ENCODE measurements at places on chromosomes 12 and 14.

GRCh38 chr12:10392394-10392930 lies 2.6 kb upstream of the KLRK1 start:
- DNase-seq: peak; percentile 20

DNA sequence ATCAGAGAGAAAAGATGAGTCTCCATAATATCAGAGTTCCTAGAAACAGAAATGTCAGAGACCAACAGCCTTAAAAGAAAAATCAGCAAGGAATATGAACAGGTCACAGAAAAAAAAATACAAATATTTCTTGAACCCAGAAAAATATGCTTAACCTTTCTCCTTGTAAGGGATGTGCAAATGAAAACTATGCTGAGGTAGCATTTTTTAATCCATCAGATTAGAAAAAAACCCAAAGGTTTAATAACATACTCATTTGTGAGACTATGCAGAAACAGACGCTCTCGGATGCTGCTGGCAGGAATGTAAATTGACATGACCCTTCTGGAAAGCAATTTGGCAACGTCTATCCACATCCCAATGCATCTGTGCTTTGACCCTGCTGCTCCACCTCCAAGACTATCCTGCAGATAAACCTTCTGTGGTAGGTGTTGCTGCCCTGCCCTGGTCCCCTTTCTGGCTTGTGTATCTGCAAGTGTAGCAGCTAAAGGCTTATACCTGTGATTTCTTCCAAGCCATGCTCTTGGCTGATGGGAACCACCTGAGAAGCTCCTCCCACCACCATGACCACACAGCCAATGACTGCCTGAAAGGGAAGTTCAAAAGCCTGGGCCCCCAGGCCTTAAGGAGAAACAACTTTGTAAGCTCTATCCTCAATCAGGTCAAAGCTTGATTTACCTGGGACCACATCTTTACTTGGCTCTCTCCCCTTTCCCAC lies 49.4 kb downstream of the LTBP2 start:
- DNase-seq: no peak

- peak; percentile 75 for DNase-seq
These were observed 841 bp downstream of the CALM1 start for GRCh38 chr14:90397425-90398314.

DNA sequence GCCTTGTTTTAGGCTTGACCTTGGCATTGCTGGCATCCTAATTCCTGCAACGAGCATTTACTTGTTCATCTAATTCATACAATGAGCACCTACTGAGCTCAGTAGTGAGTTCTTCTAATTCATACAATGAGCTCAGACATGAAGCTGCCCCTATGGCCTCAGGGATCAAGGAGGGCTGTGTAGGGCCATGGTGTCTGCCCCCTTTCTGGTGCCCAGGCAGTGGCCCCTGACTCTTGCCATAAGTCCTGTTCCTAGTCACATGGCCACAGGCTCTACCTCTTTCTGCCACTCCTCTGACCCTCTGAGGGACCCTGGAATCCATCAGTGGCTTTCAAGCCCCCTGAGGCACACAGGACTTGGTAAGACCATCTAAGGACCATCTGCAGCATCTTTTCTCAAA lies 148.8 kb downstream of the ZFP36L1 start:
- no peak for DNase-seq

GRCh38 chr12:81992461-81992860 lies 233.3 kb upstream of the PPFIA2 start:
- peak; percentile 1 for DNase-seq

DNA sequence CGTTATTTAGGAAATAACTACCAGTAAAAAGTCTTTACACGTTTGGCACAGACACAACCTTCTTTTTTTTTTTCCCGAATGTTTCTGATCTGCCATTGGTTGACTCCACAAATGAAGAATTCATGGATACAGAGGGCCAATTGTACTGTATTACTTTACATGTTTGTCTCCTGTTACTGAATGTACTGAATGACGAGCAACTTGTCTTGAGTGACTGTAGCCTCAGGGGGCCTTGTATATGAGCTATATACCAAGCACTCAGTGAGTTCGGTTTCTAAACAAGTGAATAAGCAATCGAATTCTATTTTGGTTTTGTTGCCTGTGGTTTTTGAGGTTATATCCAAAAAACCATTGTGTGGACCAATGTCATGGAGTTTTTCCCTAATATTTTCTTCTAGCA lies 480.0 kb upstream of the SYT1 start:
- DNase-seq: no peak

DNA sequence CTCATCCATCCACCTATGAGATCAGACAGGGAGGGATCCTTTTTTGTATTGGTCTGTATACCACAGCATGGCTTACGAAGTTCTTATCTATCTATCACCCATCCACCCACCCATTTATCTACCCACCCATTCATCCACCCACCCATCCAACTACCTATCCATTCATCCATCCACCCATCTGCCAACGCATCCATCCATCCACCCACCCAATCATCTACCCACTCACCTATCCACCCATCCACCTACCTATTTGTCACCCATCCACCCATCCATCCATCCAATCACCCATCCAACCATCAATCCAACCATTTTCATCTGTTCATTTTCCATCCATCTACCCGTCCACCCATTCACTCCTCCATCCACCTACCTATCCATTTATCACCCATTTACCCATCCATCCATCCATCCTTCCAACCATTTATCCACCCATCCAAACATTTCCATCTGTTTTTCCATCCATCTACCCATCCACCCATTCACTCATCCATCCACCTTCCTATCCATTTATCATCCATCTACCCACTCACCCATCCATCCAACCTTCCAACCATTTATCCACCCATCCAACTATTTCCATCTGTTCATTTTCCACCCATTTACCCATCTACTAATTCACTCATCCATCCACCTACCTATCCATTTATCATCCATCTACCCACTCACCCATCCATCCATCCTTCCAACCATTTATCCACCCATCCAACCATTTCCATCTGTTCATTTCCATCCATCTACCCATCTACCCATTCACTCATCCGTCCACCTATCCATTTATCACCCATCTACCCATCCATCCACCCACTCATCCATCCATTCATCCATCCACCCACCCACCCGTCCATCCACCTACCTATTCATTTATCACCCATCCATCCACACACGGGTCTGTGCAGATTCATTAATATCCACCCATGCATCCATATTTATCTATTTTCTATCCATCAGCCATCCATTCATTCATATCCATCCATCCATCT lies 13.3 kb downstream of the SDS start:
- no peak for DNase-seq

GRCh38 chr12:47718531-47718930 lies 6.8 kb downstream of the ENDOU start:
- DNase-seq: no peak

- no peak for DNase-seq
These were observed 565 bp downstream of the CEP83 start for GRCh38 chr12:94458877-94459727.

DNA sequence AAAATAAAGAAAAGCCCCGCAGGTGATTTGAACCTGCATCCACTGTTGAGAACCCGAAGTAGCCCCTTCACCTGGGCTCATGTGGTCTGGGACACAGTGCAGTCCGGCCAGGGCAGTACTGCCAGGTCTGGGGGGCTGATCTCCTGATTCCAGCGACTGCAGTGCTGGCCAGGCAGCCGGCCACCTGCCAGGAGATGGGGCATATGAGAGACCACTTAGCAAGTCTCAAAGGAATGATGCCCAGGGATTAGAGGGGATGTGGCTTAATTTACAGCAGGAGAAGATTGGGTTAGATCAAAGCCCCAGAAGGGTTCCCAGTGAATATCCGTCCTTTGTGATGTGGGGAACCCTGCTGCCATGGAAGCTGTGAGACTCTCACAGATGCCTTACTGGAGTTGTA lies 113.3 kb downstream of the PRMT8 start:
- DNase-seq: no peak

DNA sequence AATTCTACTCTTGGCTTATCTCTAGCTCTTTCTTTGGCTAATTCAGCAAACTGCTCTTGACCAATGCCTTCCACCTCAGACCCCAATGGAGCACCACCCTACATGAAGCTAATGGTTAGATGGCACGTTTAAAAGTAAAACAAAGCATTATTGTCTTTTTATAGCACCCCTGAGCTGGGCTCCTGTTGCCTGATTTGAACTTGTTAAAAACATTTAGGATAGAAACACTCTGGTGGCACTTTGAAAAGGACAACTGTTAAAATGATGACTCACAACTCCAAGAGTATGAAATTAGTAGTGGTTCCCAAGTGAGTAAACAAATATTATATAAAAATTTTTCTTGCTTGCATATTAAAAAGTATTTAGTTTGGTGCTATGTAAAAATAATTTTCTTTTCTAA lies 299.6 kb upstream of the DCN start:
- no peak for DNase-seq

DNA sequence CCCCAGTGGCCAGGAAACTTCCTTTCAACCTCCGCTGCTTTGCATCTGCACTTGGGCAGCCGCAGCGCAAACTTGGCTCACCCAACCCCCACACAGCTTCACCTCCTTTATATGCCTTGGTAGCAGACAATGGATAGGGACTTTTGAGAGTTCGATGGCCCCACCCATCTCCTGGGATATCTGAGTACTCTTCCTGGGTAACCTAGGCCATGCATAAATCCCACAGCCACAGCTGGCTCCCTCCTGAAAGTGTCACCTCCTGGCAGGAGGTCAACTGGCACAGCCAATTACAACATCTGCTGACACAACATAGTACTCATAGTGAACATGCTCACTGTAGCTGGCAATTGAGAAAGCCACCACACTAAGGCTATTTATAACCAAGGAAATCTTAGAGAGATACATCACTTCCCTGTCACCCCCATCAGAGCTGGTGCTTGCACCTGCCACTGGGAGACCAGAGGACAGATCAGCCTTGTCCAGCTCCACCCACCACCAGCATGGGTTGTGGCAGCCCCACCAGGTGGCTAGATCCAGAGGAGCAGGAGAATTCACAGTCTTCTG lies 410.0 kb downstream of the SYT1 start:
- peak; percentile 15 for DNase-seq

DNA sequence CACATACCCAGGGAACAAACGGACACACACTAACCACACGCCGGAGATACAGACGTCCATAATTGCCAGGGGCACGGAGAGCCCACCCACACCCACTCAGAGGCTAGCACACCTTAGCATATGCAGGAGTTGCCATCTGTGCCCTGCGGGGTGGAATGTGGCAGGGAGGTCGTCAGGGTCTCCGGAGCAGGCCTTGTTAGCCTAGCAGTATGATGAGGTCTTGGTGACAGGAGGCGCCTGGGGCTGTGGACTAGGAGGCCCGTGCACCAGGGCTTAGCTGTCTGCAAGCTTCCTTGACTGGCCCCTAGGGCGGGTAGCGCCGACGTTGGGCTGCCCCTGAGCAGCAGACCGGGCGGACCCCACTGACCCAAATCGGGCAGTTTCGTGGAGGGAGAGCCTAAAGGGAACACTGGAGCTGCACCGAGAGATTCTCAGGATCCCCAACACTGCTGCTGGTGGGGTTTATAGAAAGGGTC lies 10.0 kb downstream of the STAC3 start:
- no peak for DNase-seq

DNA sequence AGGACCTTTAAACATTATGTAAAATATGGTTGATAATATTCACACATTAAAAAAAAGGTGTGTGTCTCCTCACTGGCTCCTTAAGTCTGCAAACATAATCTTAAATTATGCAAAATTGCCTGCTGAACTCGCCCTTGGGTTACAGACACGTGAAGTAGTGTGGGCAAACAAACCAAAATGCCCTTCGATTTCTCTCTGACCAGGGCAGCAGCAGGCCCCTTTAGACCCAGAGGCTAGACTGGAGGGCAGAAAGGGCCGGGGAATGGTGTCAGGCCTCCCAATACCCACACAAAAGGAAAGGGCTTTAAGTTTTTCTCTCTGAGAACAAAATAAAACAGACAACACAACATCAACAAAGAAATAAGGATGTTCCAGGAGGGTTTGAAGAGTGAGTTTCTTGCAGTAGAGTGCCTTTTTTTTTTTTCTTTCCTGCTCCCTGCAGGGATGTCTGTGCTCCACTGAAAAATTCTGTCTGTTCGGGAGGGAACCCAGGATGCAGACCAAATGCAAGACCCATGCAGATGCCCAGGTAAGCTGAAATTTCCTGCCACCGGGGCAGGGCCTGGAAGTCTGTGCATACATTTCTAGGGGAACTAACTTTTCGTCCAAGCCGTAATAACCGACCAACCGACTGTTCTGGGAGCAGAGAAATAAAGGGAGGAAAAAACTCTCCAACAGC lies 1.7 kb downstream of the TBX3 start:
- DNase-seq: no peak

DNA sequence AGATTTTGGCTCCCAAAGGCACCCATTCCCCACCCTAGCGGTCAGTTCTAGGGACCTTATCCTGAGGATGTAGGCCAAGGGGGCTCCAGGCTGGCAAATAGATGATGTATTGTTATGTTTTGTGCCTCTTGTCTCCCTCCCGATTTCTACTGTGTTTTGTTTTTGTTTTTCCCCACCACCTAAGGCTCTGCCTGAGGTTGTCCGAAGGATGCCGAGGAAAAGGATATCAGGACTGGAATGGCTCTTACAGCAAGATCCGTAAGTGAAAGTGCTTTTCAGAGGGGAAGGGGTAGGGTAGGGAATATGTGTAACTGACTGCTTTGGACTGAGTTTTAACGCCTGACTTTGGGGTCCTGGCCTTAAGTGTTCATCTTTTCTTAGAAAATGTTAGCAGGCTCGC lies 6.6 kb downstream of the FOXG1 start:
- DNase-seq: no peak

DNA sequence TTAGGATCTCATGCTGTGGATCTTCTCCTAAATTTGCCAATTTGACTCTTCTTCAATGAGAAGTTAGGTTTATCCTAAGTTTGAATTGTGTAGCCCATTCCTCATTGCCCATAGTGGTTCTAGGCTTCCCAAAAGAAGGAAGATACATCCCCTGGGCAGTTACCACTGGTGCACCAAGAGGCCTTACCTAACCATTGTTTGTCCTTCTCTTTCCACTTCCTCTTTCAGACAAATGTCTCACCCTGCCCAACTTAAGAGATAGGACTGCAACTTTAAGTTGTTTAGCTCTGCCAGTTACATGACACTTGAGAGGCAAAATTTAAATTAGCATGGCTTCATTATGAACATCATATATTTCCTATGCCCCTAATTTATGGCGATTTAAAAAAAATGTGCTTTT lies 9.4 kb upstream of the KCNH3 start:
- no peak for DNase-seq

DNA sequence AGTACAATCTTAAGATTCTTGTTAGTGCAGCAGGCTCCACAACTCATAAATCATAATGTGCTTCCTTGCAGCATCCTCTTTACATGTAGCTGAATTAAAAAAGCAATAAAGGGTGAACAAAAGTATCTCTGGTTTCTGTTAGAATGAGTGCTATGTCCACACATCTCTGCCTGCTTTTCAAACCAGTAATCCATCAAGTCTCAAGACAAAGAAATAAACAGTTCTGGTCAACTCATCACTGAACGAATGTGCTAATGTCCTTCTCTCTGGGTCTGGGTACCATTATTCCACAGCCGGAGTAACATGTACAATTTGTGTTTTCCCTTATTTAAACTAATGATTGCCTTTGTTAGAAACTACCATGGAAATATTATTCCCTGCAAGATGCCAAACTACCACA lies 273.0 kb upstream of the USP15 start:
- DNase-seq: no peak

- DNase-seq: peak; percentile 53
These were observed 160.5 kb upstream of the DIO3 start for GRCh38 chr14:101400830-101401229.

GRCh38 chr14:102496958-102497744 lies 12.4 kb downstream of the ANKRD9 start:
- no peak for DNase-seq

- DNase-seq: peak; percentile 35
These were observed 183.8 kb downstream of the CALM1 start for GRCh38 chr14:90580377-90581335.

GRCh38 chr12:10384191-10384590 lies 5.7 kb downstream of the KLRK1 start:
- DNase-seq: no peak
